Ecto neural progenitor cell (in vitro differentiated cells): ENCODE measurements at places on chromosomes 16 and 17.

GRCh38 chr16:57083485-57084126 is 8.8 kb upstream of the CPNE2 start:
- no peak for DNase-seq

- DNase-seq = peak; percentile 45
Observed at GRCh38 chr17:47735536-47736011, 2.5 kb downstream of the TBX21 start.

- no peak for DNase-seq
Observed at GRCh38 chr17:12867726-12868125, 78.4 kb downstream of the ARHGAP44 start.

DNA sequence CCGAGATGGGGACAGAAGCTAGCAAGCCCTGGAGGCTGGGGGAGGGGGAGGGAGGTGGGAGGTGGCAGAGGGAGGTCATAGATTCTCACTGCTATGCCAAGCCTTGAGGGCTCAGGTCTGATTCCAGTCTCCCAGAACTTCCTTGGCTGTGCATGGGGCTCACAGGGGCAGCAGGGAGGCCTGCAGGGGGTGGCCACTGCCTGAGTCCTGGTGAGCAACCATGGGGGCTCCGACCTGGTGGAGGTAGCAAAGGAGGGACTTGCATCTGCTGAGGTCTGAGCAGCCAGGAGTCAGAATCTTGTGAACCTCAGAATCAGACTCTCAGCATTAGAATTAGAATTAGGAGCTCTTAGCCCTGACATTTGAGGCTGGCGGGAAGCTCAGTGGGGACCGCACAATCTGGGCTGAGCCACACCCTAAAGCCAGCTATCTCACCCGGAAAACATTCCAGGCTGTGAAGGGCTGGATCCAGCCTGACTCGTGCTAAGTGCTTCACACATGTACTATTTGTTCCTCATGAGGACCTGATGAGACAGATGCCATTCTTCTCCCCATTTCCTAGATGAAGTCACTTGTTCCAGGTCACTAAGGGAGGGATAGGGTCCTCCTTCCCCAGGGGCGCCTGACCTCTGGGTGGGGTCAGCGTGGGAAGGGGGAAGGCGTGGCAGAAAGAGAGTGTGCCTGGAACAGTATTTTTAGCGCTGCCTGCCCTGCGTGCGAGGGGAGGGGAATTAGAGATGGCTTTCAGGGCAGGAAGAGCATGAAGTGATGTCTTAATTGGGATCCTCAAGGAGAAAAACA is 17.3 kb upstream of the KCNJ12 start:
- DNase-seq = no peak

DNA sequence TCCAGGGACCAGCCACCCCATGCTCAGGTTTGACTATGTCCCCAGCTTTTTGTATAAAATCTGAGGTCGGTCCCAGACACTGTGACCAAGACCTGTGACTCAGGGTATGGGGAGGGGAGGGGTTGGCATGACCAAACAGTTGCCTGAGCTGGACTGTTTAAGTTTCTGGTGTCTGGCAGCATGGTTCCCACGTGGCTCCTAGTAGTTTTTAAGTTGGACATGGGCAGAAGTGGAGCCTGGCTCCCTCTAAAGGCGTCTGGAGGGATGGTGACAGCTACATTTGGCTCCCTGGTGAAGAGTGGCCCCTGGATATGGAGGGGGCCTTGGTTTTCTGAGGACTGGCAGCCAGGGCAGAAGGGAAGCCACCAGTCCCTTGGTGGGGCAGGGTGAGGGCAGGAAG is 7.9 kb downstream of the SMCR8 start:
- no peak for DNase-seq

GRCh38 chr17:80837711-80838110 is 153.9 kb upstream of the CHMP6 start:
- no peak for DNase-seq

DNA sequence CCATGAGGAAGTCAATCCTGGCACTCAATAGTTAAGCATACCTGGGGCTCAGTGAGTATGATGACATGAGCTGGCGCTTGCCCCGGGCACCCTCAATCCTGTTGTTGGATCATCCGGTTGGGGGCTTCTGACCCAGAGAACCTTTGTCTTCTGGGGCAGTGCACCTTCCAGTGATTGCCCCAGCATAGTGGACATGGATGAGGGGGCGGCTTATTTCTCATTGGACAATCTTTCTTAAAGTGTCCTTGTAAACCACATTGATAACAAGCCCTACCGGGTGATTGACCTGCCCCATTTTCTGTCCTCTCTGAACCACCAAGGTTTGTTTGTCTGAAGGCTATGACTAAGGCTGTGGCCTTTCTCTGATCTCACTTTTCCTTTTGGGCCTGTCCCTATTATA is 18.2 kb downstream of the IGSF6 start:
- no peak for DNase-seq

GRCh38 chr17:43578404-43578698 is 32.2 kb upstream of the ETV4 start:
- no peak for DNase-seq

DNA sequence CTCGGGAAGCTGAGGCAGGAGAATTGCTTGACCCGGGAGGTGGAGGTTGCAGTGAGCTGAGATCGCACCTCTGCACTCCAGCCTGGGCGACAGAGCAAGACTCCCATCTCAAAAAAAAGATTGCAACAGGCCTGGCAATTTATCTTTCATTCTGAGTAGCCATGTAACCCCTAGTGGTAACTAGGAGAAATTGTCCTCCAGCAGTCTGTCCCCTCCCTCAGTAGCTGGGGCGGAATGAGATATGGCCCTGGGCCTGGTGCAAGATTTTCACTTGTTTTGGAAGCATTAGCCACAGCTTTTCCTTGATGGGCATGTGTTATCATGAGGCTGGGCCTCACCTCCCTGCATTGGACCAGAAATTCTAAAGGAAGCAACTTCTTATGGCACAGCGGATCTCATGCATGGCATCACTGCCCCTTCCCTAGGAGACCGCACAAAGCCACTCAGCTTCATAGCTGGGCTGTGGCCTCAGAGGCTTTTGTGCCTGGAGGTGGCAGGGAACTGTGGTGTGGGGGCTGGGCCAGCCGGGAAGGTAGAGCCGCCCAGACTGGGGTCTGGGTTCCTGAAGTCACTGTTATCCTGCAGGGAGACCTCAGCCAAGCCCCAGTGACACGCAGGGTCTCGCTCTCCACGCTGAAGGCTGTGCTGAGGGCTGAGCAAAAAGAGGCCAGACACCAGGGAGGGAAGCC is 13.4 kb downstream of the NATD1 start:
- DNase-seq = no peak

GRCh38 chr16:77409311-77409710 is 25.5 kb downstream of the ADAMTS18 start:
- no peak for DNase-seq

- DNase-seq = no peak
Observed at GRCh38 chr16:17481736-17482135, 11.0 kb upstream of the XYLT1 start.

DNA sequence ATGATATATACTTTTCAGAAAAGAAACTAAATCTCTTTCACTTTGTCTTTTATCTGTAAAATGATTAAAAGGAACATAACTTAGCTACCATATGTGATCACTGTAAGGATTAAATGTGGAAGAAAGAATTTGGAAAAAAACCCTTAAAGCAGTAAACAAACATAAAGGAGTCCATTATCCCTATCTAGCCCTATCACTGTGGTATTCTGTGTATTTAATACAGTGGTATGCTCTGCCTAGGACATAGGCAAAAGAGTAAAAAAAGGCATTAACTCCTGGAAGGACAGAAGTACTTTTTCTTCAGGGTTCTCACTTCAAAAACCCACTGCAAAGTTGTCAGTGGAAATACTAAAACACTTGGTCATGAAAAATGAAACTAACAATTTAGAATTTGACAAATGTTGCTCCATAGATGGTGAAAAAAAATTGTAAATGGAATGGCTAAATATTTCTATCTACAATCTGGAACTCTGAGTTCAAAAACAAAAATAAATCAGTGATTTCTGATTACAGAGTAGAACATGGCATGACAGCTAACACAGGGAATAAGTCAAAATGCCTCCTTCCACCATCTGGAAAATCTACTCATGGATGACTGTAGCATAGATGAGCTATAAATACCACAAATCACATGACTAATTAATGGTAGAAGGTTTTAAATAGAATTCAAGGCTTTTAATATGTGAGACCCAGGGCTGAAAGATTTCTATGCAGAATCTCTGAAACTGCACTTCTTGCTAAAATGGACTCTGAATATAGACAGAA is 140.1 kb downstream of the ITFG1 start:
- no peak for DNase-seq

- DNase-seq = no peak
Observed at GRCh38 chr17:49725452-49726130, 17.8 kb upstream of the SLC35B1 start.
